ENCODE measurements at places on chromosomes 5 and 9.

- no peak for DNase-seq
These were observed 11.2 kb upstream of the MARCHF3 start for GRCh38 chr5:127041571-127041970.

DNA sequence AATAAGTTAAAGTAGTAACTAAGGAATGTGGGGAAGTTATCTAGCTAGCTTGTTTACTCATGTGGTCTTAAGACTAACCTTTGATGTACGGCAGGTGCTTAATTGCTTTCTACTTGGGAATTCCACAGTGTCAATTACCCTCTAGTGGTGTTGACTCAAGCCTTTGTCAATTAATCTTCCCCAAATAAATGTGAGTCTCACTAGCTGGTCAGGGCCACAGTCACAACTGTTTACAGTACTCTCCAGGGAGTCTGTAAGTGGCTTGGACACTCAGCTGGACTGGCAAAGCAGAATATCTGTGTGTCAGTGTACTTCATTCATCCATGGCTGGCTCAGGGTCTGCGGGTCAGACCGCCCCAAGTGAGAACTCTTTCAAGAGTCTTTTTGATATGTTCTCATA, 30.8 kb downstream of the SMIM3 start:
- no peak for DNase-seq

- DNase-seq, result no peak
These were observed 90.5 kb upstream of the DNAH5 start for GRCh38 chr5:14034963-14035362.

- peak; percentile 73 for DNase-seq
These were observed at the start of gene PHAX for GRCh38 chr5:126600631-126601511. Gene PHAX, plus strand, starts transcription at chr5:126600947. Its CDS starts 16 bp downstream, at chr5:126600963.

- no peak for DNase-seq
These were observed 21.4 kb upstream of the HAPLN1 start for GRCh38 chr5:83742089-83742488.
